ENCODE measurements at places on chromosomes 3 and 15.

GRCh38 chr15:74320352-74321247, 46.8 kb downstream of the CYP11A1 start:
- peak; percentile 69 for DNase-seq

DNA sequence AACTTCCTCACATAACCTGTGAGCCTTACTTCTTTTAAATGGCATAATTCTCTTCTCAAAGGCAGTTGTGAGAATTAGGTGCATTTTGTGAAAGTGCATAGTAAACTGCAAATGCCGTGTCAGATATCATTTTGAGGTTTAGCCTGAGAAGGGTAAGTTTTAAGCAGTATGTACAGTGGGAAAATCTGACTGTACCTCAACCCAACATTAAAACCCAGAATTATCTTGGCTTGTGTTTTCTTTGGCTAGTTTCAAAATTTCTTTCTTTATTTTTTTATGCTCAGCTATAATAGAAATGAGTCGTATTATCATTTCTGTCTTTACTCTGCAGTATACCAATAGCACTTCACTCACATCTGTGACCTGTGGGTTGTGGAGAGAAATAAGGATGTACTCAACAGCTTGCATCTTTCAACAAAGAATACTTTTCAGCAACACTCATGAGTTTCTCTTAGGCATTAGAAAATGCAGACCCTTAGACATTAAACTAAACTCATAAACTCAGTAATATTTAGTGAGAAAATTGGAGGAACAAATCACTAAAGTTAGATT, 65.7 kb downstream of the RASA2 start:
- no peak for DNase-seq

DNA sequence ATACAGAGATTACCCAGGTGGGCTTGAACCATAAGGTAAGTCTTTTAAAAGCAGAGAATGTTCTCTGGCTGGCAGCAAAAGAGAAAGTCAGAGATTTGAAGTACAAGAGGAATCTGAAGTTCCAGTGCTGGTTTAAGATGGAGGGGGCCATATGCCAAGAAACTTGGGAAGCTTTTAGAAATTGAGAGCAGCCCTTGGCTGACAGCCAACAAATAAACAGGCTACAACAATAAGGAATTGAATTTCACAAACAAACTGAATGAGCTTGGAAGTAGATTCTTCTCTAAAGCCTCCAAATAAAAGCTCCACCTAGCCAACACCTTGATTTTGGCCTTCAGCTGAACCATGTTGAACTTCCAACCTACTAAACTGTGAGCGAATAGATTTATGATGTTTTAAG, 85.7 kb downstream of the TRIM42 start:
- no peak for DNase-seq

DNA sequence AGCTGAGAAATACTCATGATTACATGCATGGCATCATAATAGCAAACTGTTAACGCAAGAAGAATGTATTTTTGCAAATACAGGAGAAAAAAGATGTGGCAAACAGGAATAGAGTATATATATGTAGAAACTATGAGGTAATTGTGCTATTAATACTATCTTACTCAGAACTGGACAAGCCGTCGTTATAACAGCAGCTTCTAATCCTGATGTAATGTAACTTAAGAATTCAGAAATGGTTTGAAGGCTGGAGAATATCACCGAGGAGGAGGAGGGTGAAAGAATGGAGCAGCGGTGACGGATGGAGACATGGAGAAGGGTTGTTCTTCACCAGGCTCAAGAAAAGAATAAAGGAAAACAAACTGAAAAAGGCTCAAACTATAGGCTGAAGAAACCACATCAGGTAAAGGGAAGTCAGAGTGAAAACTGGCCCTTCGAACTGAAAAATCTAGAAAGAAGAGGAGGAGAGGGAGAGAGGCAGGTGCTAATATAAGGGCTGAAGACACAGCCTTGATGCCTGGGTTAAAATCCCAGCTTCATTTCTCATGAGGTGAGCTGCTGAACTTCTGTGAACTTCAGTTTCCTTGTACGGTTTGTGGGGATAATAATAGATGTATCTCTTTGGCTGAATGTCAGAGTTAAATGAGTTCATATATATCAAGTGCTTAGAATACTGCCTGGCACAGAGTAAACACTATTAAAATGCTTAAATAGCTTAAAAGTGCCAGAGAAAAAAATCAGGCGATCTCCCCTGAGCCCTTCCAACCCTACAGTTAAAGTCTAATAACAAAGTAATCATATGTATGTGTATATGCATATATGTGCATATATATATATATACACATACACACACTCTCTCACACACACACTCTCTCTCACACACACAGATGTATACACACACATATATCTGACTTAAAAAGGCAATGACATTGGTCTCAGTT, 43.9 kb downstream of the GOLIM4 start:
- DNase-seq, result no peak

GRCh38 chr15:38758043-38758442, 193.4 kb upstream of the RASGRP1 start:
- DNase-seq, result no peak

DNA sequence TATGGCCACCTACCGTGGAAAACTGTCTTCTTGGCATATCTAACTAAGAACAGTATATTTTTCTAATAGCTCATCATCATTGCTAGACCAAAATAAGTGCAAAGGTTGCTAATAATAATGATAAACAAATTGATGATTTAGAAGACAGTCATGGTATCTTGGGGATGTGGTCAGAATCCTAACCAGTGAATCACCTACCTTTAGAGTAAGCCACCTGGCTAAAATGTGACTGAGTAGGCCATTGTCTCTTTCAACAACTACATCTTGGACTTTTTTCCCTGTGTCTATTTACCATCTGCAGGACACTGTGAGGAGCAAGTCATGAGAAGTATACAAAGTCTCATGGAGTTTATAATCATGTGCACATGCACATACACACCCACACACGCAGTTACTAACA, 273.5 kb upstream of the SEMA6D start:
- no peak for DNase-seq

DNA sequence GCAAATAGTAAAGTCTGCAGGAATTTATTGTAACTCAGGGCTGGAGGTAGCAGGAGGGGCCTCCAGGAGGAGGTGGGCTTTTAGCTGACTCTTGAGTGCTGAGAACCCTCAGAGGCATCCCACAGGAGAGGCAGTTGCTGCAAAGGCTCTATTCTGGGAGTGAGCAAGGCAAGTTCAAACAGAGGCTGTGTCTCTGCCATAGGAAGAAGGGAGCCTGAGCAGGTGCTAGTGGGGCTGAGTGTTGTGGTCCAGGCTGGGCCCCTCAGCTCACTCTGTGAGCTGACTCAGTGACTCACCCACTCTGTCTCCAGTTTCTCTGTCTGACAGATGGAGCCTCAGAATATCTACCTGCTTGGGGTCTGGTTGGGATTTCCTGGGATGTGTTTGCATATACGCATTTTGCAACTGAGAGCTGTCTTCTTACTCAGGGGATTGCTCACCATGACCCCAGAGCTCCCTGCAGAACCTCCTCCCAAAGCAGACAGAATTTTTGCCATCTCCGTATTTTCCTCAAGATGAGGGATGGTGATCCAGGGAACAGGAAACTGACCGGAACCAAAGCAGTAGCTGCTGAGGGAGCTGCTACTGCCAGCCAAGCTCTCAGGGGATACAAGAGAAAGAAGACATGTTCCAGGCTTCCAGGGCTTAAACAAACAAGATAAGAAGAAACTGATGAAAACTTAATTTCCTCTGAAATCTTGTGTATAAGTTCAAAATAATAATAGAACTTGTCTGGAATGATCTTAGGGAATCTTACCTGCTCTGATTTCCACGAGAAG, 13.6 kb upstream of the NOX5 start:
- DNase-seq, result no peak

DNA sequence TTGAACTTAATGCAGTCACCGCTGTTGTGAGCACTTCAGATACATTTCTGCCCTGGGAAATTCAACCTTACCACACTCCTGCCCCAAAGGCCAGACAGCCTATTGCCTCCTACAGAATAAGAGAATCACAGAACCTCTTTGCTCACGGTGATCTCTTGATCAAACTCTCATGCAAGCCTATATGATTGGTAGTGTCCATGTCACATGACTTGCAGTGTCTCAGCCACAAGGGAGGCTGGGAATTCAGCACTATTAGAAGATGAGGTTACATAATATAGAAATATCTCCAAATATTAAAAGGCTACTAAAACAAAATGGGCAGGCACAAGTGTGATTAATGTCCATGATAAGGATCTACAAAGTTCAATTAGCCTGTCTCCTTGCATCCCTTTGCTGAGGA, 3.8 kb upstream of the PCOLCE2 start:
- DNase-seq, result no peak

DNA sequence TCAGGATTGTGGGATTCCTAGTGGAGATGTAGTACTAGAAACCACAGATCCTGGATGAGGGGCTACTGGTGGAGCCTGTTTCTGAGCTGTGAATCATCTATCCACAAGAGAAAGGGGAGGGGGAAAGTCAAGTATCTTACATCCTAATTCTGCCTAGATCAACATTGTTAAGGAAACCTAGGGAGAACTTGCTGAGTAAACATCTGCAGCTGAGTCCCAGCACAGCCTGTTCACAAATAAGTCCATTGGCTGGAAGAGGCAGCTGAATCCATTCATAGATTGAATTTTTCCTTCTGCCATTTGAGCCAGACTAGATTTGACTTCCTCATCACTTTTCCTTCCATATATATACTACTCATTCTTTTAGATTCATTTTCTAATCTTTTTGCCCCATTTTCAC, 460.5 kb downstream of the TUSC7 start:
- DNase-seq, result no peak

DNA sequence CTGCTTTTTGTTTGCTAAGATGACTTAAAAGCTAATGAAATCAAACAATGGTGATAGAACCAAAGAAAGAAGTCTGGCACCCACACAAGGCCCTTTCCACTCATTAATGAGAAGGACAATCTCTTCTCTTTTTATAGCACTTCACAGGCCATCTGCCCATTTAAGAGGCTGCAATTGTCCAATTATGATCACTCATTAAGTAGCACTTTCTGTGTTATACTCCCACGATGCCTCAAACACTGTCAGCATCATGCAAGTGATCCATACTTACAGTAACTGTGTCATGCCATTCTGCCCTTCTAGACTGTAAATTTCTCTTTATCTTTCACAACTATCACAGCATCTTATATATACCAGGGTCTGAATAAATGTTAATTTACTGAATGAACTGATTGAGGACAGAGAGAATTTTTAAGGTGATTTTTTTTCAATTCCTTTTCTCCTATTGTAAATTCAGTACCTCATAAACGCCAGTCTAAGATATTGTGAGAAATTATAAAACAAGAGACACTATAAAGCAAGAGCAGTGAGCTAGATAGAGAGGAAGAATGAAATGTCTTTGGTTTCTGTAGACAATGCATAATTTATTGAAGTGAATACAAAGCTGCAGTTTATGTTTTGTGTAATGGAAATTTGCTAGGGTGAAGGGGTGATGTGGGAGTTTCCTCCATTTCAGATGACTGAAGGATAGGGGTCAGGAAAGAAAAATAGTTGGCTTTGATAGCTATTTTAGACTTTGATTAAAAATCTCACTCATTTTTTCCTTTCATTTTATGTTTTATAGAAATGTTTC, 17.3 kb downstream of the CD200 start:
- no peak for DNase-seq

DNA sequence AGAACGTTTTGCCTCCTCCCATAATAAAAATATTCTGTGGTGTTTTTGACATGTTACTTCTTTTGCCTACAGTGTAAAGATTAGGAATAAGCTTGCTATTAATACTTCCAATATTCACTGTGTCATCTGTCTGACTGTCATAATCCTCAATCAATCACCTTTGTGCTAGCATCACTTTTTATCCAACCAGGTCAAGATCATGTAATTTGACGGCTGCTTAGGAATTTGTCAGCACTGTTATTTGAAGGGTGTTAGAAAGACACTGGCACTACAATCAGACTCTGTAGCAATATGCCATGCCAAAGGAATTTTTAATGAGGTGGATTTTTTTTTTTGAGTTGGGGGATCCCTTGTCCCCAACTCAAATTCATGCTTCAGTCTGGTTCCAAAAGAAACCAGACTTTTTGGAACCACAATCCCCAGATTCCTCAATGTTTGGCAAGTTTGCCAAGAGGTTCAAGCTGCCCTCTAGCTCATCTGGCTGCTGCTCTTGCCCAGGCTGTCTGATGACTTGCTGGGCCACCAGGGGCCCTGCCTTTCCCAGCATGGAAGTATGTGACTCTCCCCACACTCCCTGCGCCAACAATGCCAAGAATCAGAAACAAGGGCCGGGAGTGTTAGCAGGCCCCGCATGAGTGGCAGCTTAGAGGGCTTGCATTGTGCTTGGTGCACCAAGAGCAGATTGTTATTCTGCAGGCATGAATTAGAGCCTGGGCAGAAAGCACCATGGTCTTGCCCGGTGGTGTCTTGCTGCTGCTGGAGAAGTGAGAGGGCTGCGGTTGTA, 58.6 kb upstream of the TSC22D2 start:
- DNase-seq, result no peak

- DNase-seq, result no peak
These were observed 4.2 kb downstream of the LRRC2 start for GRCh38 chr3:46561951-46562350.

DNA sequence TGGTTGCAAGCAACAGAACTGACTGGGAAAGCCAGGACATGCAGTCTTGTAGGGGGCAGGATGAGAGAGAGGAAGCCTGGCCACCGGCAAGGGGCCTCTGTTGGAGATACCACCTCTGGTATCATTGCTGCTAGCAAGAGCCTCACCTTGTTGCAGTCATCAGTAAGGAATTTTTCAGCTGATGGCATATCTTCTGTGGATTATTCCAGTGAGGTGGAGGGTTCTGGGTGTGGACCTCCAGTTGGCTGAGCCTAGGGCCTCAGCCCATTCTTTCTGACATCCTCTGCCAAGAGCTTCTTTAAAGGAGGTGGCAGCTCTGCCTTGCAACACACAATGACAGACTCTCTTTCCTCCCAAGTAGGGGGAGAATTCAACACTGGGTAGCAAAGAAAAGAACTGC, 128.9 kb downstream of the AQP9 start:
- no peak for DNase-seq

DNA sequence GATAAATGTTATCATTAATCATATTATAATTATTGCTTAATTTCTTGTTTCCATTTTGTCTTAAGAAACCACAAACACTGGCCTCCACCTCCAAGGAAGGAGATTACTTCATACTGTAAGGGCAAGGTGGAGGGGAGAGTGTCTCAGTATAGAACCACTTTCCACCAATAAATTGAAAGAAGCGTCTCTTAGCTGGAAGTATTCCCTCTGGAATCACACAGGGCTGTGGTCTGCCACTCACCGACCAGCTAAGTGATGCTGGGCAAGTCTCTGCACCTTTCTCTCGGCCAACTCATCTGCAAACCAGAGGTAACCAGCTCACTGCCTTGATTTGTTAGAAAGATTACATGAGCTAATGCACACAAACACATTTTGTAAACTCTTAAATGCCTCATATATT, 63.1 kb downstream of the EIF4E3 start:
- no peak for DNase-seq

DNA sequence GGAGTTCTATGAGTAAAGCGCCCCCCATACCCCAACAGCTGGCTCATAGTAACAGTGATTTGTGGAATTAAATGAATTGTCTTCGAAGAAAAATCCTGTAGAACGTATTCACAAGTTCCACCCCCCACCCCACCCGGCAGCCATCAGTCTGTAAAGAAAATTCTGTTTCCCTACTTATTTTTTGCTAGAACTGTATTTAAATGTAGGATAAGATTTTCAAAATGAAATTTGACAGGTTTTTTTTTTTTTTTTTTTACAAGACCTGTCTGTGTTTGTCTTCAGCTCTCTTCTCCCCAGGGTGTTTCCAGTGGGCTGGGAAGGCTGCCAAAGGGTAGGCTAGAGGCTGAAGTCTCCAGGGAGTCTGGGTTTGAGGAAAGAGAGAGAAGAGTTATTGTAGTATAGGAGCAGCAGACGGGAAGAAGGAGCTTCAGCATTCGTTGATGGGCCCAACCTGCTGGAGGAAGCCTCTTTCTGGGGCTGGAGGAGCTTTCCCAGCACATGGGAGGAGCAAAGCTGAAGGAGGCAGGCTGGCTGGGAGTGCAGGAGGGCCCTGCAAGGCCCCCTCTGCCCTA, 130.6 kb upstream of the SEMA6D start:
- DNase-seq, result peak; percentile 11

All from NCI-H1694 (cell line).